ENCODE measurements at places on chromosomes 3 and 15.

GRCh38 chr3:54305409-54306099 lies 183.2 kb downstream of the CACNA2D3 start:
- no peak for DNase-seq

DNA sequence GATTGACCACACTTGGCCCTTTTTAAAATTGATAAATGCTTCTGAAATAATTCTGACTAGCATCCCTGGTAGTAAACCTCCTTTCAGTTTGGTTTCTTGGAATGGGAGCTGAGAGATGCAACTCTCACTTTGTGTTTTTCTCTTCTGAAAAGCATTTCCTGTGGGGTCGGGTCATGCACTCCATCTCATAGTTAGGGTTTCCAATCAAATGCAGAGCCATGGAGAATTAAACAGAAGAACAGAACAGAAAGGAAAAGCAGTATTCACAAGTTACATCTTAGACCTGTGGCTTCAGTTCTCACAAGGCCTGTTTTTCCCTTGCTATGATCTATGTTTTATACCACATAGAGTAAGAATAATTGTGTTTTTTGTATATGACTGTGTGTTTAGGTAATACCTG lies 39.7 kb downstream of the SENP2 start:
- no peak for DNase-seq

DNA sequence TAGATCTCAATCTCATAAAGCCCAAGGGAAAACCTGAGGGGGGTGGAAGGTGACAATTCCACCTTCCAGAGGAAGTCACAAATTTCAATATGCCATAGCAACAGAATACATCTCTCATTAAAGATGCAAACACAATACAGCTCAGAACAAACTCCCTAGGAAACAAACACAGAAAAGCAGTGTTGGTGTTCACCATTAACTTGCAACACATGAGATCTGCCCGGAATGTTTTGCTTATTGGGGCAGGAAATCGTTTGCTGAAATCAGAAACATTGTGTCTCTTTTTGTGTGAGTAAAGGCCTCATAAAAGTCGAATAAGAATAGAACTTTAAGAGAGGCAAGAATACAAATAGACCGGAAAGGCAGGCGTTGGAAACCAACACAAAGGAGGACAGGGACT lies 5.8 kb upstream of the RYR3 start:
- DNase-seq, result no peak

DNA sequence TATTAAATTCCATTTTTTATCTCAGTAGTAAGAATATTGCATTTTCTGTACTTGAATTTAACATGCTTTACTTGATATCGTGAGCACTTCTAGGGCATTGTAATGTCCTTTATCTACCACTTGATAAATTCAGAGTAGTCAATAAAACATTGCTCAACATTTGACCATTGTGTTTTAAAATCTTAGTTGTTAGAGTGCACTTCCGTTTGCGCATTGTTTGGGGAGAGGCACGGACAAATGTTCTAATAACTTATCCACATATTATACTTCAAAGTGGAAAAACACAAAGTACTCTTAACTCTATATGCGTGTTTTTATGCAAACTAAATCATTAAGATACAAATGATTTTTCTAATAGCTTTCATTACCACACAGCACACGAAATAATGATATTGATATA lies 419 bp downstream of the FAM227B start:
- no peak for DNase-seq

- no peak for DNase-seq
Observed at GRCh38 chr15:67915461-67916374, 75.9 kb upstream of the RNU6-1 start.

DNA sequence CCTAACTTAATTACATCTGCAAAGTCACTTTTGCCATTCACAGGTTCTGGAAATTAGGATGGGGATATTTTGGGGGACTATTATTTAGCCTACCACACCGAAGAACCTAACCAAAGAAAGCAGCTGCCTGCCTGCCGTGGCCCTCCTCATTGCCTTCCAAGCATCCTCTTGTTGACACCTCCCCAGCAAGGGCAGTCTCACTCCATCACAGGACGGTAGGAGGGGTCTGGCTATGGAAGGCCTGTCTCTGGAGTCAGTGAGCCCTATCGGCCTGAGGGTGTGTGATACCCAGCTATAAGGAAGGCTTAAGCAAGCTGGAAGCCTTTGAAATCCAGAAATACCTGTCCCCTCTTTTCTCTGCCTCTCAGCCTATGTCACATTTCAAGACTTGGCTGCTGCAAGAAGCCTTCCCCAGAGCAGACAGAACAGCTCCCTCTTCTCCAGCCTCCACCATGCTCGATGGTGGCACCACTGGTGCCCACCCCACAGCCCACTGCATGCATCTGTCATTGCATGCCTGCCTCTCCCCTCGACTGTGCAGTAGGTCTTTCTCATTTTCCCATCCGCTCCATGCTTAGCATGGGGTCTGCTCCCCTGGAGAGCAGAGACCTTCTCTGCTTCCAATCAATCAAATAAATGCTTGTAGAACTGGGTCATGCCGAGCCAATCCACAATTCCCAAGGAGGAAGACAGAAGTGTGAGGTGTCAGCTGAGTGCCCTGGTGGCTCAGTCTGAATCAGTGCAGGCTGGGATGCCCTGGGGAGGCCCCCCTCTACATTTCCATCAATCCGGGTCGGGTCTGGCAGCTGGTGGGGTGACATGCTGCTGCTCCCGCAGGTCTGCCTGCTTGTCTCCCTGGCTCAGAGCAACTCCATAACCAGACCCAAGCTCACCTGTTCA lies 23.9 kb upstream of the LOXL1 start:
- no peak for DNase-seq

DNA sequence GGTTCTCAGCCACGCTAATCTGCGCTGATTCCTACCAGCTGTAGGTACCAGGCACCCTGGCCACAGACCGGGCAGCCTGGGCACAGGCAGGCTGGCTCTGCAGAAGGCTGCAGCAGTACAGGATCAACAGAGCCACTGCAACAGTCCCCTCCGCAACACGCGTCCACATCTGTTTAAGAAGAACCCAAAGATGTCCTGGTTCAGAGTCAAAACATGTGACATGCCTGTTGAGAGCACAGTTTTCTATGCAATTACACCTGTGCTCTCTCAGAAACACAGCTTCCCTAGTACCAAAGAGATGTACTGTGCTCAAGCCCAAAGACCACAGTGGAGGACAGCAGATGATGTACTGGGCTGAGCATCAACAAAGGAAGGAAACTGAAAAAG lies 18.8 kb downstream of the LRIG1 start:
- DNase-seq, result no peak

- no peak for DNase-seq
Observed at GRCh38 chr15:48592933-48593332, 52.6 kb downstream of the FBN1 start.
